ENCODE measurements at places on chromosomes 11 and 22.

- no peak for DNase-seq
- H3K27me3 ChIP-seq = no peaks in the 10 kb centered on the region
- H3K36me3 ChIP-seq = no peaks in the 10 kb centered on the region
- no peaks in the 10 kb centered on the region for H3K4me1 ChIP-seq
- H3K27ac ChIP-seq = no peak overlapping the region
Measured at GRCh38 chr22:25027043-25027906, 74.8 kb downstream of the KIAA1671 start.

GRCh38 chr11:56876621-56877275 lies 112.0 kb upstream of the OR5AK2 start:
- DNase-seq = no peak
- no peaks in the 10 kb centered on the region for H3K4me1 ChIP-seq
- H3K4me3 ChIP-seq = no peak overlapping the region
- H3K27me3 ChIP-seq = no peaks in the 10 kb centered on the region
- H3K36me3 ChIP-seq = no peaks in the 10 kb centered on the region

DNA sequence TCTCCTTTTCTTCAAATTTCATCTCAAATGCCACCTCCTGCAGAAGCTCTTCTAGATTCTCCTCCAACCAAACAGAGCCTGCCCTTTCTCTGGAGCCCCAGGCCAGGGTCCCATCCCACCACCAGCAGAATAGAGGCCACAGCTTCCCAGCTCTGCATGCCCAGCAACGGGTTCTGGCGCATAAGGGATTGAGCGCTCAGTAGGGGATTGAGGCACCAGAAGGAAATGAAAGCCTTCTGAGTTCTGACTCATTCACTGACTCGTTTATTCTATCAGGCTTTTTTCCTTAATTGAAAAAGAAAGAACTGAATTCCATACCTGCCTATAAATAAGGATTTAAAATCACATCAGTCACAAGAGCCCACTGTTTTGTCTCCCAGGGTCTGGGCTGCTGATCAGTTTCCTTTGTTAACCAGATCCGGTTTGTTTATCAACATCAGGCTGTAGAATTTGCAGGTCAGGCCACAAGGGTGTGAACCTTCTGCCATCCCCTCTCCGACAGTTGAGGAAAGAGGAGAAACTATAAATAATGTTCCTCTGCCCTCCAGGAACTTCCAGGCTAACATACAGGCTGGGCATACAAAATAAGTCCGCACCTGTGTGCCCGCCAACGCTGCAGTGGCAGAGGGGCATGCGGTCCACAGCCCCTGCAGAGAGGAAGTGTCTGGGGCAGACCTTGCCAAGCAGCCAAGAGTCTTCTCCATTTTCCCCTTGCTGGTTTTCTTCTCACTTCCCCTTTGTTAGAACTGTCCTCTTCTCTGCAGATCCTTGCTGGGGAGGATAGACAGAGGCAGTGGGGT lies 63.5 kb upstream of the PRDM11 start:
- DNase-seq = no peak
- H3K4me1 ChIP-seq = peaks cover 43% of the 10 kb centered on the region
- no peaks in the 10 kb centered on the region for H3K36me3 ChIP-seq
- no peak overlapping the region for H3K27ac ChIP-seq
- H3K4me3 ChIP-seq = no peak overlapping the region
- no peaks in the 10 kb centered on the region for H3K27me3 ChIP-seq

GRCh38 chr11:70319396-70320076 lies 49.0 kb downstream of the PPFIA1 start:
- no peaks in the 10 kb centered on the region for H3K27me3 ChIP-seq
- DNase-seq = no peak
- no peak overlapping the region for H3K4me3 ChIP-seq

GRCh38 chr22:40261783-40262182 lies 84.1 kb downstream of the TNRC6B start:
- no peak overlapping the region for H3K4me3 ChIP-seq
- peaks cover 8% of the 10 kb centered on the region for H3K4me1 ChIP-seq
- peak; percentile 54 for DNase-seq
- H3K27ac ChIP-seq = no peak overlapping the region
- peaks cover 28% of the 10 kb centered on the region for H3K36me3 ChIP-seq

DNA sequence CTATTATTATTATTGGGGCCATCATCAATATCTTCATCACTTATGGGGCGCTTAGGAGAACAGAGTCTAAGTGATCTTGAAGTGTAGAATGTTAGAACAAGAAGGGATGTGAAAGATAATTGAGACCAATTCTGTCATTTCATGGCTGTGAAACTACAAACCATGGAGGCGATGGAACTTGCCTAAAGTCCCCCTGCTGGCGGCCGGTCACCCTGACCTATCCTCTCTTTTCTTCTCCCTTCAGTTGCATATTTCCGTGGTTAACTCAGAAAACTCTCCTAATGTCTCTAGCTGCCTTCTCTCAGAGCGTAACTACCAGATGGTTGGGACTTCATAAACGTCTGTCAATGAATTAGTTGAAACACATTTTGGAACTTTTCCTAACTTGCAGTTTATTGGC lies 6.6 kb upstream of the OR4B1 start:
- H3K27me3 ChIP-seq = no peaks in the 10 kb centered on the region
- H3K36me3 ChIP-seq = no peaks in the 10 kb centered on the region
- no peak overlapping the region for H3K4me3 ChIP-seq
- H3K27ac ChIP-seq = no peak overlapping the region

DNA sequence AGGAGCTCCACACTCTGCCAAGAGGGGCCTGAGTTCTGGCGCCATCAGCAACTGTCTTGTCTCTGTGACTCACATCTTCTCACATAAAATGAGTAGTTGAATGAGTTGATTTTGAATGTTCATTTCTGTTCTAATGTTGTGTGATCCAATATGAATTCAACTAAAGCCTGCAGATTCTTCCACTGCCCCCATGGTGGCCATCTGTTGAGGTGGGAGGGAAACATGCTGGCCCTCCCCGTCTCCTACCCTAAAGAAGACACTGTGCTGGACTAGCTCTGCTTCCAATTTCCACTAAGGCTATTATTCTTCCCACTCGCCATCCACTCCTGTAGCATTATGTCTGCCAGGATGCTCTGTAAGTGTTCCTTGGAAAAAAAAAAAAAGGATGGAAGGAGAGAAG lies 555.6 kb upstream of the LARGE1 start:
- H3K4me1 ChIP-seq = no peaks in the 10 kb centered on the region
- H3K27ac ChIP-seq = no peak overlapping the region
- no peaks in the 10 kb centered on the region for H3K36me3 ChIP-seq
- no peak overlapping the region for H3K4me3 ChIP-seq

DNA sequence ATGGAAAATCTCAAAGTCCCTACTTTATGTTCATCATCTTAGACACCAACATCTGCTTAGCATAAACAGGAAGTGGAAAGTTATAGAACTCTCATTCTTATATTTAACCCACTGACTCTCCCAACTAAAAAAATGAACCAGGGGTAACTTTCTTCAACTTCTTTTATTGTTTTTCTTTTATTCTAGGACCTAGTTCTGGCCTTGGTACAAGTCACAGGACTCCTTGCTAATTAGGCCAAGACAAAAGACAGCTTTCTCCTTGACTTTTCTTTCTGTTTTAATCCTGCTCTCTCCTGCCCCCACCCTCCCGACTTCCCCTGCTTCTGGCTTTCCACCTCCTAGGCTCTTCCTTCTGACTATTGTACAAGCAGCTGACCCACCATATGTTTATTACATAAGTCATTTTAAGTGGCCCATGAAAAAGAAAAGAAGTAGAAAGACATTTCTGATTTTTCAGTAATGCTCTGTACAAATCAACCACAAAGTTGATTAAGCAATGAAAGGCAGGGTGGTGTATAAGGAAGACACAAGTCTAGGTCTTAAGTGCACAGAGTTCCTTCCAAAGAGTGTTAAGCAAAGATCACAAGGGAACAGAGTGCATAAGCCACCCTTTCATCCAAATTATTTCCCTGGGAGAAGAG lies 18.3 kb downstream of the JAML start:
- H3K4me3 ChIP-seq = no peak overlapping the region
- no peaks in the 10 kb centered on the region for H3K27me3 ChIP-seq
- H3K4me1 ChIP-seq = peaks cover 29% of the 10 kb centered on the region
- DNase-seq = no peak
- peaks cover 8% of the 10 kb centered on the region for H3K36me3 ChIP-seq

GRCh38 chr11:117182551-117182935 lies 4.0 kb downstream of the SIDT2 start:
- no peak overlapping the region for H3K4me3 ChIP-seq

GRCh38 chr22:32991353-32992101 lies 66.7 kb downstream of the SYN3 start:
- H3K4me3 ChIP-seq = no peak overlapping the region
- H3K27ac ChIP-seq = no peak overlapping the region
- H3K27me3 ChIP-seq = no peaks in the 10 kb centered on the region
- no peaks in the 10 kb centered on the region for H3K36me3 ChIP-seq

DNA sequence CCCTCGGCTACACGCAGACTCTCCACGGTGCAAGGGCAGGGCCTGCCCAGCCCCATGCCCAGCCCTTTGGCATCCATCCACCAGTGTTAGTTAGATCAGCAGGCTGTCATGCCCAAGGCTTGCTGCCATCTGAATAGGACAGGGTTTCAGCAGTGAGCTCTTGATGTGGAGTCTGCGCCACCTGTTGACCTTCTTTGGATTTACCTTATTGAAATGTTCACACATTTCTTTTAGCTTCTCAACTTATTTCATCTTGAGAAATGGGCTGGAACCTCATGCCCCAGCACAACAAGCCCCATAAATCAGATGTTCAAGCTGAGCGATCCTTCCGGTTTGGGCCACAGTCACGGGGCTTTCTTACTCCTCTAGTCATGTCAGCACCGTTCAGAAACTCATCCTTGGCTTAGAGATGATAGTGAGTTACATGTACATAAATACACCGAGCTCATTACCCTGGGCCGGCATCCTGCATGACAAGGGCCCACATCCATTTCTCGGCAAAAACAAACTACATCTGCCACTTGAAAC lies 61.7 kb downstream of the PARVB start:
- peaks cover 20% of the 10 kb centered on the region for H3K4me1 ChIP-seq
- DNase-seq = peak; percentile 69
- no peaks in the 10 kb centered on the region for H3K27me3 ChIP-seq
- H3K36me3 ChIP-seq = no peaks in the 10 kb centered on the region
- no peak overlapping the region for H3K27ac ChIP-seq

GRCh38 chr11:73004088-73004487 lies 138.0 kb downstream of the FCHSD2 start:
- no peak overlapping the region for H3K27ac ChIP-seq
- H3K4me1 ChIP-seq = peaks cover 12% of the 10 kb centered on the region

GRCh38 chr11:126662035-126662790 lies 306.7 kb downstream of the ST3GAL4 start:
- no peak overlapping the region for H3K4me3 ChIP-seq
- H3K36me3 ChIP-seq = no peaks in the 10 kb centered on the region
- no peaks in the 10 kb centered on the region for H3K27me3 ChIP-seq
- no peak overlapping the region for H3K27ac ChIP-seq
- no peaks in the 10 kb centered on the region for H3K4me1 ChIP-seq
- DNase-seq = no peak

DNA sequence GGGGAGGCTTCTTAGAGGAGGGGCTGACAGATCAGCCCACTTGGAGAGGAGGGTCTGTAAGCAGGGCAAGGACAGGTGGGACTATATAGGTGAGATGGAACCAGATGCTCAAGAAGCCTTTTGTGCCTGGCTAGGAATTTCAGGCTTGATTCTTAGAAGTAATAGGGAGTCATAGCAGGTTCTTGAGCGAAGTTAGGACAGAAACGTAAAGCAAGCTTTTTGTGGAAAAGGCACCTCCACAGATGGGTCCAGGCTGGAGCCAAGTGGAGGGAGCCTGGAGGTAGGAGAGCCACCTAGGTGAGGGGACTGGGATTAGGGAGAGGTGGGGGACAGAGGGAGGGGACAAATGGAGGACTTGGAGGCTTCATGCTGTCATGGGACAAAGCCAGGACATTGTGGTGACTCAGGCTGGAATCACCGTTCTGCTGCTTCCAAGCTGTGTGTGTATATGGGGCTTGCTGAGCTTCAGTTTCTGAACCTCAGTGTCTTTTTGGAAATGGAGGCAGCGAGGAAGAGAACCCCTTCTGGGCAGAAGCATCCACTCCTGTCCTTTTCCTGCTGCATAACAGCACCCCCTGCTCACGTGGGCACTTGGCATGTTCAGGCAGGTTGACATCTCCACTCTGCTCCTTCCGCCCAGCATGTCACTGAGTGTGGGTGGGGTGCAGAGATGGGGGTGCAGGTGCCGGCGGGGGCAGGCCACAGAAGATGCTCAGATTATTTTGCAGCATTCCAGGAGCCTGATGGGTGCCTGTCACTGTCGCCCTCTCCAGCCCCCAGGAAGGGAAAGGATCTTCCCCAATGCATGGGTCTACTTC lies 58.0 kb downstream of the MCM5 start:
- no peaks in the 10 kb centered on the region for H3K36me3 ChIP-seq
- H3K27me3 ChIP-seq = no peaks in the 10 kb centered on the region
- H3K27ac ChIP-seq = no peak overlapping the region

- H3K27ac ChIP-seq = peak overlapping the region; percentile 13
- no peaks in the 10 kb centered on the region for H3K36me3 ChIP-seq
- no peak overlapping the region for H3K4me3 ChIP-seq
- H3K27me3 ChIP-seq = no peaks in the 10 kb centered on the region
Measured at GRCh38 chr22:24532075-24532474, 22.9 kb downstream of the GUCD1 start.
